ENCODE measurements at places on chromosomes 11 and 22.

- DNase-seq: no peak
Measured at GRCh38 chr22:41351011-41351410, 30.7 kb upstream of the TEF start.

GRCh38 chr11:75066061-75066460, 30.6 kb downstream of the OR2AT4 start:
- no peak for DNase-seq

DNA sequence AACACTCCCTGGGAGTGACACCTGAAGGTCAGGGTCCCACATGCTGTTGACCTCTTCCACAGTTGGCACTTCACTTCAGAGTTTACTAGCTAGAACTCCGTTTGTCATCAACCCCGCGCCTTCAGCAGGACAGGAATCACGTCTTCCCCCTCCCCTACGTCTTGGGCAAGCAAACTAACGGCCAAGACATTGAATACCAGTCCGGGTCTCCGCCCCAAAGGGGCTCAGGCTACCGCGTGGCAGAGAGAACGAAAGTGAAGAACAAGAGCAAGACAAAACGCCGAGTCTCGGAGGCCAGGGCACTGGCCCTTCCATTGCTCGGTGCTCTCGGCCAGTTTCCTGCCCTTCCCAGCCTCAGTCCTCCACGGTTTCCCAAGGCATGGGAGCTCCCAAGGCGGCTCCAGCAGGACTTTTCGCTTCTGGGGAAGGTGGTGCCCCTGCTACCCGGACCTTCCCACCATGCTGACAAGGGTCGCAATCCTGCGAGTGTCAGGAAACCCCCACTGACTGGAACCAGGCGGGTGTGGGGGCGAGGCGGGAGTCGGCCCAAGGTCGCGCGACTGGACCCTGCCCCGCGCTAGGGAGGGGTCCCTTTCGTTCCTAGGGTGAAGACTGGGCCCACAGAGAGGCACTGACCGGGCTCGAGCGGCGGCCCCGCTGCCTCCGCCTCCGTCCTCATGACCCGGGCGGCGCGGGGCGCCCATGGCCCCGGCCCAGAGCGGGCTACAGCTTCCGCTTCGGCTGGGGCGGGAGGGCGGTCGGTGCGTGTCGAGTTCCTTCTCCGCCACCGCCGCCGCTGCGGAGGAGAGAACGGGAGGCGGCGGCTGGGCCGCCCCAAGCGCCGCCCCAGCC, at the start of gene GUCD1:
Gene GUCD1 (minus strand): TSS at position 826 of the 852 bp plus-strand sequence. CDS start 147 bp downstream, at position 679.
- DNase-seq: no peak

DNA sequence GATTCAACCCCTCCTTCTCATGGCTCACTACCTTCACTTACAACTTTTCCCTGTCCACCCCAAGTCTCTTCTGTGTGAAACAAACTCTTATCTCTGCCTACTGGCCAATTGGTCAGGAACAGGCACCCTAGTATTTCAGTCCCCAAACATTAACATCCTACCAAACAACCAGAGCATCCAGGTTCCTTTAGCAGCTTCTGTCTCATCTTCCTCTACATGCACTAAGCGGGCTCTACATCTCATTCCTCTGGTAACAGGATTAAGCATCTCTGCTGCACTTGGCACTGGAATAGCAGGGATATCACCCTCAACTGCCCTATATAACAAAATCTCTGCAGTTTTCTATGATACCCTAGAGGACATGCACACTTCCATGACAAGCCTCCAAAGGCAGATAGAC, 116.2 kb downstream of the JRKL start:
- no peak for DNase-seq

DNA sequence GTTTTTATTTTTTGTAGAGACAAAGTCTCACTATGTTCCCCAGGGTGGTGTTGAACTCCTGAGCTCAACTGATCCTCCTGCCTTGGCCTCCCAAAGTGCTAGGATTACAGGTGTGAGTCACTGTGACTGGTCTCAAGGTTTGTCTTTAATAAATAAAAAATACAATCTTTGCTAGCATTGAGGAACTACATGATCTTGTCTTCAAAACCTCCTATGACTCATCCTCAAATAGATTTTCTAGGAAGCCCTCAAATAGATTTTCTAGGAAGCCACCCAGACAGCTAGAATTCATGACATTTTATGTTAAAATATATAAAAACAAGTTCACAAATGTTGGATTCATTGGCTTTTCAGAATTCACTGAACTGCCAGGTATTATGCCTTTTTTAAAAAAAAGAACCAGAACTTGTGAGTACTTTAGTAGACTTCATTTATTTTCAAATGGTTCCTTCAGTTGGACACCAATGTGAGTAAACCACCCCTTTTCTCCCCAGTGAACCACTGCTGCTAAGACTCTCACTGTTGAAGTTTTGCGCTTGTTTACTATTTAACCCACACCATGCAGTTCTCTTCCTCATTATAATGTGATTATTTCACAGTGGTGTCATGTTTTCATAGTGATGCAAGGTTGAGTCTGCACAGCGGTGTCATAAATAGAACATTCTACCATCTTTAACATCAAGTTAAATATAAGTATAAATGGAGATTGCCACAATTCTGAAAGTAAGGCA, 303.9 kb downstream of the CASP12 start:
- DNase-seq: no peak

DNA sequence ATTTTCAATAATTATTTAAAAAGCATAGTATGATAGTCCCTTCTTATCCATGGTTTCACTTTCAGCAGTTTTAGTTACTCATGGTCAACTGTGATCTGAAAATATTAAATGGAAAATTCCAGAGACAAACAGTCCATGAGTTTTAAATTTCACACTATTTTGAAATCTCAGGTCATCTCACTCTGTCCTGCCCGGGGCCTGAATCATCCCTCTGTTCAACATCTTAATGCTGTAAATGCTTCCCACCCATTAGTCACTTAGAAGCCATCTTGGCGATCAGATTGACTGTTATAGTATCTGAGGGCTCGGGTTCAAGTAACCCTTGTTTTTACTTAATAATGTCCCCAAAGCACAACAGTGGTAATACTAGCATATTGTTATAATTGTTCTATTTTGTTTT, 1509.3 kb downstream of the FAM181B start:
- DNase-seq: no peak

- no peak for DNase-seq
Measured at GRCh38 chr11:129434641-129435498, 59.2 kb downstream of the BARX2 start.
